ENCODE measurements at places on chromosomes 6 and 20. TPM values are rescaled to one million over a fixed set of nuclear protein-coding genes. Genes with fewer than 3 reads are reported as not detected.

The RAET1L gene
- not detected for total RNA-seq

The JPH2 gene
- 0.81 TPM for total RNA-seq

- no peaks in the 10 kb centered on the region for H3K36me3 ChIP-seq
- H3K4me1 ChIP-seq, result peaks cover 17% of the 10 kb centered on the region
- H3K27ac ChIP-seq, result no peak overlapping the region
- DNase-seq, result no peak
- H3K4me3 ChIP-seq, result no peak overlapping the region
- H3K27me3 ChIP-seq, result 0 out of 2 replicates have a peak, but pooled peaks cover 2% of the 10 kb centered on the region
Observed at GRCh38 chr6:167467793-167468431, 143.0 kb downstream of the TTLL2 start.

- peaks cover 44% of the 10 kb centered on the region for H3K4me1 ChIP-seq
- no peak for DNase-seq
- H3K27ac ChIP-seq, result no peak overlapping the region
- H3K36me3 ChIP-seq, result no peaks in the 10 kb centered on the region
- no peak overlapping the region for H3K4me3 ChIP-seq
Observed at GRCh38 chr6:157064502-157064901, 258.8 kb downstream of the TMEM242 start.

DNA sequence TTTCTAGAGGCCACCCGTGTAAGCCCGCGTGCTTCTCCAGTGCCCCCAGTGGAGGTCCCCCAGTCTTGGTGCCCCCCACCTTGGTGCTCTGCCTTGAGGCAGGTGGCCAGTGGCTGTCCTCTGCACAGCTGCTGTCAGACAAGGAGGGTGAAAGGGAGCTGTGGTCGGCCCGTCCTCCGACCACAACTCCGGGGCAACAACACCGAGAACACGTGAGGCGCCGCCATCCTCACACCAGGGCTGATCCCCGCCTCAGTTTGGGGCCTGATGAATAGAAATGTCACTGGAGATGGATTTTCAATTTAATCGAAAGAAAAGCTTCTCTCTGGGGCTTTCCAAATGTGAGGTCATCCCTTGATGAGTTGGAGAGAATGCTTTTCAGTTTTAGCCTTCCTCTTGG is 304.6 kb downstream of the CDH4 start:
- peaks cover 35% of the 10 kb centered on the region for H3K27me3 ChIP-seq
- H3K36me3 ChIP-seq, result peaks cover 10% of the 10 kb centered on the region
- H3K4me1 ChIP-seq, result peaks cover 16% of the 10 kb centered on the region
- H3K4me3 ChIP-seq, result no peak overlapping the region
- no peak overlapping the region for H3K27ac ChIP-seq

DNA sequence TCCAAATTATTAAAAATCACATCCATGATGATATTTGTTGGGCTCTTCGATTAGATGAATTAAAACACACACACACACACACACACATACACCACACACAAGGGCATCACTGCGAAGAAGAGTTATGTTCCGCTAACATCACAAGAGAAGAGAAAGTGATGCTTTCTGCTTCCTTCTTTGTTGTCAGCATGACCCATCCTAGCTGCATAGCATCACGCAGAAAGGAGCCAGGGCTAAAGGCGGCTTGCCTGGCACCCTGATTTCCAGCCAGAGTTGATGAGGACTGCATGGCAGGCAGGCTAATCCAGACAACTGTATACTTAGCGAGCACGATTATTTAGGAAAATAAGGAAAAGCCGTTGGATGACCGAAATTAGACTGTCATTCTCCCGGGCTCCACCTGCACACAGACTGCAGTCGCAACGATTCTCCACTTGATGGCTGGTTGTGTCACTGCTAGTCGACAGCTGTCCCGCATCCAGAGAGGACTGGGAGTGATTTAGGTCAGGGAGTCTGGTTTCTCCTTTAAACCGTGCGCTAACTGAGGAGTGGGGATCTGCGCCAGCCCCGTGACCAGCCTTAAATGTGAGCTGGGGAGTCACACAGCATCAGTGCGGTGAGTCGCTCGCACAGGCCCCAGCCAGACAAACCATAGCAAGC is 70.6 kb upstream of the SOX4 start:
- H3K4me3 ChIP-seq, result no peak overlapping the region
- no peaks in the 10 kb centered on the region for H3K27me3 ChIP-seq
- H3K4me1 ChIP-seq, result peaks cover 16% of the 10 kb centered on the region
- peak; percentile 50 for DNase-seq
- no peak overlapping the region for H3K27ac ChIP-seq

All from WTC11 (cell line).